ENCODE measurements at places on chromosomes 7 and 10.

DNA sequence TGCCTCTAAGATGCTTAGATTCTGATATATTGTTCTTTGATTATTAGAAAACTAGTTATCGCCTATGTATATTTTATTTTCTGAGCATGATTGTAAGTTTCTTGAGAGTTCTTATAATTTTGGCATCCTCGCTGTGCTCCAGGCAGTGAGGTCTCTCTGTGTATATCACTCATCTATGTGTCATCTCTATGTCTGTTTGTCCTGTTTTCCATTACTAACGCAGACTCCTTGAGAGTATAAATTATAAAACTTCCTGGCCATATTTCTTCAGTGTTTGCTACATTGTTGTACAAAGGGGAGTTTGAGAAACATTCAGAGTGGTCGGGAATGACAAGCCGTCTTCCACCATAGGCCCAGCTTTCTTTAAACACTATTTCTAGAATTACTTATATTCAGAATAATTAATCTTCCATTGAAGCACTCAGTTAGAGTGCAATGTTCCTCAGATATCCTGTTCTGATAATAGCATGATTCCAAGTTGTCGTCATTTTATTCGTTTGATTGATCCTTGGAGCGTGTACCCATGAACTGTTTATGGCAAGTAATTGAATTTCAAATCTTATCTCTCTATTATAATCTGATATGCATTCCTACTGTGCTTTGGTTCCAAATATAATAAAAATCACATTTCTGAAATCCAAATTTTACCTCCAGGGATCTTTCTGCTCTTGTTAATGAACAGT, 206.6 kb downstream of the BAMBI start:
- DNase-seq, result no peak

DNA sequence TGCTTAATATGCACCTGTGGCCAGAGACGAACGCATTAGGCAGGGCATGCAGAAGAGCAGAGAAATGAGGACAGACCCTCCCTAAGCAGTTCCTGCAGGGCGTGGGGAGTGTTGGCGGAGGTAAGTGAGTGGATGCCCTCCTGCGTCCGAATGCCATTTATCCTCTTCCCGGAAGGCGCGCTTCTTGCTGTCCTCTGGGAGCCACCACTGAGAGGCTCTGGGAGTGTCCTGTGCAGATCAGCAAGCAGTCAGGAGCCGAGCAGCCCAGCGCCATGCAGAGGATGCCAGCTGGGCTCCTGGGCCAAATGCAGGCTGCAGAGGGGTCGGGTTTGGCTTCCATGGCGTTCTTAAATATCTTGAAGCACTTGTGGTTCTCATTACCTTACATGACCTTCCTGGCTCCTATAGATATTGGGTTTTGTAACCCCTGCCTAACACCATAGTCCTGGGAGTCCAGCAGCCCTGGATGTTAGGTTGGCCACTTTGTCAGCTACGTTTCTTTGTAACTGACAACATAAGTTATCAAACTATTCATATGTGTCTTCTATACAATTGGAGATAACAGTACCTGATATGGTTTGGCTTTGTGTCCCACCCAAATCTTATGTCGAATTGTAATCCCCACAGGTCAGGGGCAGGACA, 30.0 kb upstream of the SLIT1 start:
- no peak for DNase-seq

DNA sequence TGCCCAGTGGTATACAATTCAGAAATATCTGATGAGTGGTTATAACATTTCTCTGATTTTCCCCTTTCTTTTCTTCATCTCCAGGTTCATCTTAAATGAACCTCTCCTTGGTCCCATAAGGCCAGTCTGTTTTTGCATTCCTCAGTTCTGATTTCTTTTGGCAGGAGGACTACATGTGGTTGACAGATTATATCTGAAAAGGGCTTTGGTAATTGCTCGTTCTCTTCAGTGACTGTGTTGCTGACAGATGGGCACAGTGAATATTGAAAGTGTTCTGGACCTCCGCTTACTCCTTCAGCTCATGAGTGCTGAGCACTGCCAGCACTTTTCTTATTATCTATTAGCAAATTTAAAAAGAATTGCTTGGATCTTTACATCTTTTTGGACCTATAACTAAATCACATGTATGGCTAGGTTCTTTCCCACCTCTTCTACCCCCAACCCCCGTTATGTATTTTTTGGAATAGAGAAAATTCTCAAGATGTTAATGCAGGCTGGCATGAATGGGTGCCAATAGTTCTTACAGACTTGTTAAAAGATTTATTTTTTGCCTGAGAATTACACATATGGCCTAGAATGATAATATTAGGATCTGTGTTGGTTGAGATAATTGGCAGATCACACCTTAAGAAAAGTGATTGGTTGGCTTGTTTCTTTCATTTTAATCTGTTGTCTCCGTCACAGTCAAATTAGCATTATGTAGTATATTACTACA, 323.0 kb downstream of the EXOC4 start:
- peak; percentile 70 for DNase-seq

GRCh38 chr10:119474606-119475005, 67.9 kb downstream of the RGS10 start:
- no peak for DNase-seq

DNA sequence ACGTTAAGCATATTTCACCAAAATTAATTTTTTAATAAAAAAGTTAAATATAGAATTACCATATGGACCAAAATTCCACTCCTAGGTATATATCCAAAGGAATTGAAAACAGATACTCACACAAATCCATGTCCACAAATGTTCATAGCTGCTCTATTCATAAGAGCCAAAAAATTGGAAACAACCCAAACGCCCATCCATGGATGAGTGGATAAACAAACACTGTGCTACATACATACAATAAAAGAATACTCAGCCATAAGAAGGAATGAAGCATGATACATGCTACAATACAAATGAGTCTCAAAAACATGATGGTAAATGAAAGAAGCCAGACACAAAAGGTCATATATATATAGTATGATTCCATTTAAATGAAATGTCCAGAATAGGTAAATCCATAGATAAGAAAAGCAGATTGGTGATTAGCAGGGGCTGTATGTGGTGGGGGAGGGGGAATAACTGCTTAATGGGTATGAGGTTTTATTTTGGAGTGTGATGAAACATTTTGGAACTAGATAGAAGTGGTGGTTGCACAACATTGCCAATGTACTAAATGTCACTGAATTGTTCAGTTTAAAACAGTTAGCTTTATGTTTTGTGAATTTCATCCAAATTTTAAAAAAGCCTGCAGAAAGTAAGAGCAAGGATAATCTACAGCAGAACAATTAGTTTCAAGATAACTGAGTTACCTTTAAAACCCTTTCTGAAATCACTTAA, 101.2 kb upstream of the EFCAB10 start:
- DNase-seq, result no peak

DNA sequence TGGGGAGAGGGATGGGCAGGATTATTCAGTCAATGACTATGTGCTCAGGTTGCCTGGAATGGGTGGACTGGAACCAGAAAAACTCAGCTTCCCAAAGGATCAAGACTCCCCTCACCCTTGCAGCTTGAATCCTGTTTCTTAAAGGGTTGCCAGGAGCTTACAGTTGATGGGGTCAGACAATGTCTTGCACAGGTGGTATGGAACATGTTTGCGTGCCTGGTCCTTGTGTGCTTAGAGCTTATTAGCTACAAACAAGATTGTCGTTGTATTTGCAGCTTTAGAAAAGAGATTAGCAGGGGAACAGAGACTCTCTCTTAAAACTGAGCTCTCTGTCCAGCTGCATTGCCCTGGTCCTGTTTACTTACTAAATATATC, 56.9 kb downstream of the PRR15 start:
- DNase-seq, result no peak

GRCh38 chr7:137519181-137519691, 175.7 kb upstream of the PTN start:
- DNase-seq, result no peak

DNA sequence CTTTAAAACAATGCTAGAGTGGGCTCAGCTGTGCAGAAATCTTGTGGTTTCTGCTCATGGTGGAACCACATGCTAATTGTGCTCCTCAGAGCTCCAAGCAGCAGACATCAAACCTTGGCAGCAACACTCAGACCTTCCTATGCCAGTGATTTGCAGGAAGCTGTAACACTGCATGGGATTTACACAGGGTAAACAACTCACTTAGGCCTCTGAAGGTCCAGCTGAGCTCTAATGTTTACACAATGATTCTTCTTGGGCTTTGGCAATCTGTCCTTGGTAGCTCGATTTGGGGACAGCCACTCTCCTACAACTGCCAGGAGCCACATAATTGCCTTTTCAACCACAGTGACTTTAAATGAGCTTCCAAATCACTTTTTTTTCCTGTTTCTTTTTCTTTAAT, 97.7 kb upstream of the PDLIM1 start:
- no peak for DNase-seq

GRCh38 chr10:72167118-72167517, 48.7 kb upstream of the ANAPC16 start:
- no peak for DNase-seq

- no peak for DNase-seq
These were observed 37.9 kb upstream of the ADD3 start for GRCh38 chr10:109969760-109970346.

GRCh38 chr7:33760834-33761233, 144.5 kb upstream of the BMPER start:
- DNase-seq, result no peak

- DNase-seq, result no peak
These were observed 76.0 kb upstream of the PDGFA start for GRCh38 chr7:595621-596010.

DNA sequence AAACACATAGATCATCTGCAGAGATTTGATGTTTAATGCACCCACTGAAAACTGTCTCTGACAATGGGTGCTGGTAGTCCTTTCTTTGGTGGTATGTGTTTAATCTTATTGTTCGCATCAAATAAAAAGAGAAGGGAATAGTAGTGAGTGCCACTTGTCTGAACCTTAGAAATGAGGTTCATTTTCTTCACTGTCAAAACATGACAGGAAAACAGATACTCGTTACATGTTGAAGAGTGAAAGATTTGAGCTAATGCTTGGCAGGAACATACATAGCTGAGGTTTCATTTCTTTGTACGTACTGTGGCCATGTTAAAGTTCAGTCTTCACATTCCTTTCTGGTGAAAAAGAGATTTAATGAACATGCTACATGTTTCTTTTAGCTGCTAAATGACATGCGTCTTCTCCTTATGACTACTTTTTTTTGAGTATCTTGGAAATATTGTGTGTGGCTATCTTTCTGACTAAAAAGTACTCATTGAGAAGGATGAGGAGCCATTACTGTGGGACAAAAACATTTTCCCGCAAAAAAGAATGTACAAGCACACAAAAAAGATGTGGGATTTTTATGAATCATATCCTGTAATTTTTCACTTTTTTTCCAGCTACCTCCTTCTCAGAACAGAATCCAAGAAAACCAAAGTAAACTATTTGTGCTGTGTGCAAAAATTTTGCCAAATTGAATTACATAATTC, 108.0 kb downstream of the TWIST1 start:
- DNase-seq, result no peak
